ENCODE measurements at places on chromosomes 3 and 15.

DNA sequence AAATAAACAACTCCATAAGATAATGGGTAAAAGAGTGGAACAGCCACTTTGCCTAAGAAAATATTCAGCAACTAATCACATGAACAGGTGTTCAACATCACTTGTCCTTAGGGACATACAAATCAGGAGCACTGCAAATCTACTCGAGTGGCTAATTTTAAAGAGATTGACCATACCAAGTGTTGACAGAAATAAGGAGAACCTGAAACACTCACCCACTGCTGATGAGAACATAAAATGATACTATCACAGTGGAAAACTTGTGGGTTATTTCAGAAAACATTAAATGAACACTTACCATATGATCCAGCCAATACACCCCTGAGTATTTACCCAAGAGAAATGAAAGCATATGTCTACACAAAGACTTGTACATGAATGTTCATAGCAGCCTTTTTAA lies 70.5 kb downstream of the GABRB3 start:
- DNase-seq = no peak

DNA sequence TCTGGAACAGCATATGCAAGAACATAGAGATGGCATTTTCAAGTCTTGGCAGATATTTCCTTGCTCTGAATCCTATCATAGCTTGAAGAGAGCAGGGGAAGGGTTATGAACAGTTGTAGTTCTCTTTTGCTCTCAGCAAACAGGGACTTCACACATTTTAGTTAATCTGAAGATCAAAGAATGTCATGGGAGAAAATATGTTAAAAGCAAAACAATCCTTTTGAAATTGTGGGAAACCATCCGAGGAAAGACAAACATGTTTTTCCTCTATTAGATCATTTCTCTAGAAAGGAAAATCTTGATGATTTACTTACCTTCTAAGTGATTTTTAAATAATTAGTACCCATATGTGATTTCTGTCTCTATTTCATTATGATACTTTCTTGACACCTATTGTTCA lies 77.8 kb upstream of the DCBLD2 start:
- no peak for DNase-seq

GRCh38 chr3:126399351-126399735 lies 4.6 kb downstream of the CFAP100 start:
- no peak for DNase-seq

DNA sequence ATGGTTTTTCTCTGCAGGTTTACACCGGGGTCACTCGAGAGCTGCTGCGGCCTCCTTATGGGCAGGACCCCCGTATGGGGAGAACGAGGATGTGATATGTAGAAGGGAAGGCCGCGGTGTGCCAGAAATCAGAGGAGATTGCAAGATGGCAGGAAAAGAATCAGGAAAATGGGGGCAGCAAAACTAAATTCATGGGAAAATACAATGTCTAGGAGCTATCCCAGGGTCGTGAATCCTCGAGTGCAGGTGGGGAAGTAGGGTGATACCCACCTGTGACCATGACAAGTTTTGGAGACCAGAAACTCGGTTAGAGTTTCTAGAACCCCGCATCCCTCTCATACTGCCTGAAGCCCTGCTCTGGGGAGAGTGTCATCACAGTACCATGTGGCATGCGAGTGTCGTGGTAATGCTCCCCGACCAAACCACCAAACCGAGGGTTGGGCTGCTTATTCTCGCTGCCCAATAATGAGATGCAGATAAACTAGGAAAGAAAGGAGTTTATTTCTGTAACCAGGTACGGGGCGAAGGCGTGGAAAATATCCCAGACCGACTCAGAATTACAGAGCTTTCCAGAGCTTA lies 781 bp downstream of the TRNT1 start:
- DNase-seq = no peak

- DNase-seq = no peak
These were observed 42.7 kb downstream of the HDGFL3 start for GRCh38 chr15:83164771-83165404.

GRCh38 chr3:139111392-139112229 lies 66.9 kb upstream of the PRR23C start:
- peak; percentile 83 for DNase-seq

- DNase-seq = no peak
These were observed 28.1 kb upstream of the MCTP2 start for GRCh38 chr15:94203306-94203705.

GRCh38 chr3:24763393-24763792 lies 268.7 kb upstream of the THRB start:
- DNase-seq = no peak

GRCh38 chr15:85331655-85332285 lies 48.6 kb upstream of the AKAP13 start:
- no peak for DNase-seq

GRCh38 chr3:143514874-143515273 lies 333.4 kb downstream of the SLC9A9 start:
- DNase-seq = no peak

- no peak for DNase-seq
These were observed 15.4 kb upstream of the CADM2 start for GRCh38 chr3:84943379-84943778.

DNA sequence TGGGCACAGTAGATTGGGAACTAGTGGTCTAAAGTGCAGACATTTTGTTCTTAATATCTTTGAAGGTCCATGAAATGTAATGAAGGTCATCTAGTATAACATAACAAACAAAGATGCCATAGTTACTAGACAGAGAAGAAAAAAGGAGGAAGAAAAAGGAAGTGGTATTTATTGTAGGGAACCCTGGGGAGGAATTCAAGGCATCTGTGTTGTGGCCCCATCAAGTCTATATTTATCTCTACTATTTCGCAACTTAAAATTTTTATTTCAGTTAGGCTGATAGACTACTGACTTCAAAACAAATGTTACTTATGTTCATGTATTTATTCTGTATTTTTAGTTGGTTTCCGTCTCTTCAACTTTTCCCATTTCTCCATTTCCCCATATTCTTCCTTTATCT lies 48.9 kb upstream of the ZDHHC23 start:
- DNase-seq = no peak

- DNase-seq = no peak
These were observed 341.0 kb upstream of the UBE2E2 start for GRCh38 chr3:22862111-22862510.

GRCh38 chr3:17398959-17399551 lies 343.4 kb downstream of the TBC1D5 start:
- no peak for DNase-seq
